ENCODE measurements at places on chromosomes 1 and 21.
A peak's percentile ranks its signal among the peaks of the same experiment; 100 is the strongest.

DNA sequence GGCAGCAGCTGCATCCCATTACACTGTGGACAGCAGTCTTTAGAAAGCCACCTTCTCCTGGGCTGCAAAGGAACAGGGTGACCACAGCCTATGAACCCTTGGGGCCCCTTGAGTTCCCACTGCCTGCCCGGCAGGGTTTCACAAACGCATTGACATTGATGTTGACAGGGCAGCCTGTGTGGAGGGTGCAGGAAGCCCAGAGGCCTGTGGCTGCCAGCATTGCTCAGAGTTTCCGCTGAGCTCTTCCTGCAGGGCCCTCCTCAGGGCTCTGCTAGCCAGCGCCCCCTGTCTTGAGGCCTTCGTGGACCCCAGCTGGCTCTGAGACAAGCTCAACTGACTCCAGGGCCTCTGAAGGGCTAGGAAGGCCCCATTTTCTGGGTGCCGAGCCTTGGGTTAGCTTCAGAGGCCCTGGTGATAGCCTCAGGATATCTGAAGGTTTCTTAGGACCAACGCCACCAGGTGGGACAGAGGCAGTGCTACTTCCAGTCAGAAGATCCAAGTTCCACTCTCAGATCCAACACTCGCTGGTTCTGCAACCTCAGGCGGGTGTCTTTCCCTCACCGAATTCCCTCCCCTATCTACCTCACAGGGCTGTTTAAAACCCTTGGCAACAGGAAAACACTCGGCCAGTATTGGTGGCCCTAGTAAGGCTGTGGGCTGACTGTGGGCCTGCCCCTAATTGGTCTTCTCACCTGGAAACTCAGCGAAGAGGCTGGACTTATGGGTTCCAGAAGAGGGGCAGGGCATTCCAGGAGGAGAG is 27.2 kb upstream of the EPS8L3 start:
- DNase-seq: peak; percentile 69

GRCh38 chr1:72969461-72969860 is 687.1 kb upstream of the NEGR1 start:
- no peak for DNase-seq

DNA sequence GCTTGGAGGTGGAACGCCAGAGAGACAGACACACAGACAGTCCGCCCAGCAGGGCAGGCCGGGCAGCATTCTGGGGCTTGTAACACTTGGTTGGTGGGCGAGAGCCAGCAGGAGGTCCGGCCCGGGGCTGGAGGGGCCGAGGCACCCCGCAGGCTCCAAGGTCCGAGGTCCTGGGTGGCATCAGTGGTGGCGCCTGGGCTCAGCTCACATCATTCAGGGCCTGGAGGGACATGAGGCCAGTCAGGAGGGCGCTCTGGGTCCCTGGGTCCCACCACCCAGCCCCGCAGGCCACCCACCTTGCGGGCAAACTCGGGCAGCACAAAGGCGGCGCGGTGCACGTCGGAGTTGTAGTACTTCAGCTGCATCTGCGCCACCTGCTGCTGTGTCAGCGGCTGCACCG is 5.2 kb downstream of the SRM start:
- DNase-seq: no peak

DNA sequence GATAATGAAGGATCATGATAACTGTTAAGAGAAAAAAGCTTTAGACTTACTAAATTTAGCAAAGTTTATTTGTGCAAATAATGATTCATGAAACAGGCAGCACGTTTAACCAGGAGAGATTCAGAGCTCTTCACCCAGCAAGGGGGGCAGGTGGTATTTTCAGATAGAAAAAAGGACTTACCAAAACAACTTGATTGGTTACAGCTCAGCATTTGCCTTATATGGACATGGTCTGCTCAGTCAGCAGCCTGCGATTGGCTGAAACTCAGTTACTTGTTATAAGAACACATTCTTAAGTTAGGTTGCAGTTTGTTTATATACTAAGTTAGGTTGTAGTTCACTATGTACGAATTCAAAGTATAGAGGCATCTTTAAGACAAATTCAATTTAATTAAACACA is 165.6 kb downstream of the DUSP10 start:
- no peak for DNase-seq

- DNase-seq: no peak
Observed at GRCh38 chr1:208182880-208183645, 61.1 kb downstream of the PLXNA2 start.

GRCh38 chr1:70071601-70072000 is 133.8 kb downstream of the LRRC40 start:
- no peak for DNase-seq

GRCh38 chr1:5391725-5392124 is 600.5 kb downstream of the NPHP4 start:
- no peak for DNase-seq

GRCh38 chr1:40032240-40032891 is 8.2 kb upstream of the CAP1 start:
- peak; percentile 49 for DNase-seq

GRCh38 chr1:1220197-1220596 is 6.2 kb upstream of the TNFRSF4 start:
- DNase-seq: no peak

Measured in central memory CD4-positive, alpha-beta T cell (primary cell).